ENCODE measurements at places on chromosomes 2 and 18. TPM values are rescaled to one million over a fixed set of nuclear protein-coding genes. Genes with fewer than 3 reads are reported as not detected.

DNA sequence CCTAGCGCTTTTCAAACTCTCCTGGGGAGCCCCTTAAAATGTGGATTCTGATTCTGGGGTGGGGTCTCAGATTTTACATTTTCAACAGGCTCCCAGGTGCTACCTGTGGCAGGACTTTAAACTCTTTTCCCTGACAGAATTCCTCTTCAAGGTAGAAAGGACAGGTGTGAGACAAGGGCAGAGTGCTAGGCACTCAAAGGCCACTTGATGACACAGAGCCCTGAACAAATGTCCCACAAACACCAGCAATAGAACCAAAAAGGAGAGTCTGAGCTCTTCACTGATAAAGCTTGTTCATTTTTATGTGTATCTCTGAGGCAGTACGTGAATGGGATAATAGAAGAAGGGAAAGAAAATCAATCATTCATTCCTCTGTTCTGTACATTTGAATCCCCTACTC, 77.7 kb upstream of the PELI1 start:
- no peak for DNase-seq

GRCh38 chr2:219701847-219702634, 74.6 kb downstream of the SLC4A3 start:
- DNase-seq: peak; percentile 65

GRCh38 chr2:38030635-38031355, 45.2 kb downstream of the CYP1B1 start:
- peak; percentile 44 for DNase-seq

The CIDEA gene
- total RNA-seq: 0.91 TPM

The MAP3K19 gene
- not detected for total RNA-seq

The NT5DC4 gene
- not detected for total RNA-seq

The SOX11 gene
- 0.81 TPM for total RNA-seq
